ENCODE measurements at places on chromosomes 1 and 21. TPM values are rescaled to one million over a fixed set of nuclear protein-coding genes. Genes with fewer than 3 reads are reported as not detected.

The PCP4 gene
- 6.8 TPM for total RNA-seq

The COL8A2 gene
- total RNA-seq = 4.2 TPM

The TIE1 gene
- total RNA-seq = 23.1 TPM

The RALGPS2 gene
- total RNA-seq = 17.6 TPM

- DNase-seq = peak; percentile 55
Observed at GRCh38 chr1:230114237-230114651, 47.2 kb downstream of the GALNT2 start.

GRCh38 chr1:213286235-213286634, 235.2 kb downstream of the RPS6KC1 start:
- no peak for DNase-seq

DNA sequence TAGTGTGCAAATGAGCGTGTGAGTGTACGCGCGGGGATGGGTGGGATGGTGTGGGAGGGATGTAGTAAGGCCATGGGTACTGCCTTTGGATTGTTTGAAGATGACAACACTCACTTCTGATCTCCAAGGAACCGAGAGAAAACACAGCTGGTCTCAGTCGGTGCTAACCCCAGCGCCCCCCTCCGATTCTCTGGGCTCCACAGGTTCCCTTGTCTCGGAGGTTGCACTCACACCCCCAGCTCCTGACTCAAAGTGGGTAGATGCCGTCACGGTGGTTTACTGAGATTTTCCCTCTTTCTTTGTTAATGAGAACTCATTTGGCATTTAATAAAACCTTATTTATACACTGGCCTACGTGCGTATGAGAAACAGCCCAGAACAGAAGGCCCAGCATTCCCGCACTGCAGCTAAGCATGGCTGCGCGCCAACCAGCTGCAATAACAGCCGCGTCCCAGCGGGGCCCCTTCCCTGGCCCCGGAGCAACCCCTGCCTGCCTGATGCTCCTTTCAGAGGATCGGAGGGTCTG, 25.8 kb downstream of the ABCA4 start:
- peak; percentile 86 for DNase-seq

DNA sequence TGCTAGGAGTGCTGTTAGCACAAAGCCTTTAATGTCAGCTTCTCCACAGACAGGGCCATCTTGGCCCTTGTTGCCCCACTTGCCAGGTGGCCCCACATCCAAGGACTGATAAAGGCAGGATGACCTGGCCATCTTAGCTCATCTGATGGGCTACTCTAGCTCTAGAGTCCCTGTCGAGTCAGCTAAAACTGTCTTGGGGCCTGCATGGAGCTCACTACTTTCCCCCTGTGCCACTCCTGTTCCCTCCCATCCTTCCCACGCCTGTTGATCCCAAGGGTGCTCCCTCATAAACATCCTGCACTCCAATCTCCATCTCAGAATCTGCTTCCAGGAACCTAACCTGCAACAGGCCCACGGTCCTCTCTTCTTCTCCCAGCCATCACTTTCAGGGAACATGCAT, 652 bp upstream of the GPX7 start:
- DNase-seq = no peak

DNA sequence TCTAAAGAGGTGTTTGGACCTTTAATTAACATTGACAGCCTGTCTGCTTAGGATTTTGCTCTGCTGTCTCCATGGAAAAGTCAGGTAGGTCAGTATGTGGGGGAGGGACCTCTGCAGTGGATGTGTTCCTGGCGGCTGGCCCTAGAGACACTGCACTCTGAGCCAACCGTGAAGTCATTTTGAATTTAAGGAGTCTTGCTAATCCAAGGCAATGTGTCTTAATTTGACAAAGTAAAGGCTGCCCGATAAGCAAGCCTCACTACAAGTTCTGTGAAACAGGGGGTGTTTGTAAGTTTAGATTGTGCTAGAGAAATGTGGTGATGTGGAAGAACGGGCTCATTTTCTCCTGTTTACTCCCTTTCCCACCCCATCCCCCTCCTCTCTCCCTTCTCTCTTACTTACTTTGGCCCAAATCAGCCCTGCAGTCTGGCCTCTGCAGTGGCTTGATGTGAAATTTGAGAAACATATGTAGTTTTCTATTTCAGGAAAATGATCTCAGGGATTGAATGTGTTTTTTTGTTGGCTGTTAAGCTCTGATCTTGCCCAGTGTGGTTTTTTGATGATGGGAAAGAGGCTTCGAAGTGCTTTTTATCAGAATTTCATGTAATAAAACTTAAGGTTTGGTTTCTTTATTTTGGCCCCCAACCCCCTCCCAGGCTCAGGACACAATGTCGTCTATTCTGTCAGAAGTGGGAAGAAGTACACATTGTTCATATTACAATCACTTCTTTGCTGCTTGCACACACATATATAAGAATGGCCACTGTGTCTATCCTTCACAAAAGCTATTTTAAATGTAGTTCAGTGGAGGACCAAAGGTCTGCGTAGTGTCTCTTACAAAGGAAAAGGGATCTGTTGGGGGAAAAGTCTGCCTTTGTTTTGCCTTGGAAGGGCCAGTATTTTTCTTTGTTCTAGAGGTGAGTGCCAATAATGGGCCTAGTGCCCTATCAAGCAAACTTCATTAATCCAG, 96.6 kb downstream of the FGGY start:
- peak; percentile 80 for DNase-seq

- DNase-seq = peak; percentile 13
Observed at GRCh38 chr1:27591622-27592021, 12.3 kb downstream of the AHDC1 start.

- DNase-seq = peak; percentile 59
Observed at GRCh38 chr1:212916481-212917133, 33.7 kb upstream of the VASH2 start.

DNA sequence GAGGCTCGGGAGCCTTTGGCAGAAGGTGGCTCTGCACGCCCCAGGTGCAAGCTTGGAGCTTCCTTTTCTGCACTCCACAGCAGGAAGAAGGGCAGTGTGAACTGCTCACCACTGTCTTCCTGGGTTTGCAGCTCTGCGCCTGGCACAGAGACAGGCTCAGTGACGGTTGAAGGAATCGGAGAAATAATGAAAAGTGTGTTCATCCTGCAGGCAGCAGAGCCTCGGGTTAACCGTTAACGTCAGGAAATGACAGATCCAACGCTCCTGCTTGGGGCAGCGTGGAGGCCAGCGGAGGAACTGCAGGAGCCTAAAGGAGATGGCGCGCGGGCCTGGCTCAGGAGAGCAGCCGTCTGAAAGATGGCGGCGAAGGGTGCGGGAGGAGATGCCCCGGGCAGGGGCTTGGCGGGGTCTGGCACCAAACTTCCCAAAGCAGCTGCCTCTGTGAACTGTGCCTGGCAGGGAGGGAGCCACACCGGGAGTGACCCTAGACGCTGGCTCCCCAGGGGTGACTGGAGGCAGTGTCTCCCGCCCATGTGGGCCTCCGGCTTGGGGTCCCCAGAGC, 10.9 kb upstream of the SAMD11 start:
- peak; percentile 25 for DNase-seq

- DNase-seq = no peak
Observed at GRCh38 chr1:38581396-38581795, 278.2 kb downstream of the RRAGC start.

GRCh38 chr1:154788886-154789285, 81.2 kb downstream of the KCNN3 start:
- no peak for DNase-seq

Data from left cardiac atrium (tissue), 4 donors.